ENCODE measurements at places on chromosomes 2 and 18.

- DNase-seq, result no peak
Observed at GRCh38 chr2:60097298-60097697, 456.2 kb downstream of the BCL11A start.

DNA sequence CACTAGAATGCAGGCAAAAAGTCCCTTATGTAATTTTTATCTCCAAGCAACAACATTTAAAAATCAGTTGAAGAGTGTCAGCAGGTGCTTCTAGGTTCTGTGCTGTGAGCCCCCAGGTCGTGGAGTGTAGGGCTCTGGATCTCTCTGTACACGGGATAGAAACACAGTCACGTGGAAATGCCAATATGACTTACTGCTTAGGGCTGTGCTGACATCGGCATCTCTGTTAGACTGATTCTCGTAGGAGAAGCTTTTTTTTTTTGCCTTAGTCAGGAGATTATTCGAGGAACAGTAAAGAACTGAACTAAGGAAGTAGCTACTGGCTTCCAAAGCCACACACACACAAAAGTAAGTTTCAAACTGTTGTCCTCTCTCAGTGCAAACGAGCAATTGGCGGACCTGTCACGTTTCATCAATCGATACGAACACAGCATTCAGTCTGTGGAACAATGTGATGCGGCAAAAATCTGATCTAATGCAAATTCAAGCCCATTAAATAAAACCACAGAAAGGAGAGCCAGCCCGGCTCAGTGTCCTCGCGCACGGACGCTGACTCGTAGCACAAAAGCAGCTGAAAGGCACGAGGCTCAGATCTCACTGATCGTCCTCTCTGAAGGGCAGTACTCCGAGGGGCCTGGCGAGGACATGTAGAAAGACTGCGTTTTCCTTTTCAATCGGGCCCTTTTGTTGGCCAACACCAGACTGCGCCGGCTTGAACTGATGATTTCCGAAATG lies 41.5 kb downstream of the PRELID3A start:
- no peak for DNase-seq

DNA sequence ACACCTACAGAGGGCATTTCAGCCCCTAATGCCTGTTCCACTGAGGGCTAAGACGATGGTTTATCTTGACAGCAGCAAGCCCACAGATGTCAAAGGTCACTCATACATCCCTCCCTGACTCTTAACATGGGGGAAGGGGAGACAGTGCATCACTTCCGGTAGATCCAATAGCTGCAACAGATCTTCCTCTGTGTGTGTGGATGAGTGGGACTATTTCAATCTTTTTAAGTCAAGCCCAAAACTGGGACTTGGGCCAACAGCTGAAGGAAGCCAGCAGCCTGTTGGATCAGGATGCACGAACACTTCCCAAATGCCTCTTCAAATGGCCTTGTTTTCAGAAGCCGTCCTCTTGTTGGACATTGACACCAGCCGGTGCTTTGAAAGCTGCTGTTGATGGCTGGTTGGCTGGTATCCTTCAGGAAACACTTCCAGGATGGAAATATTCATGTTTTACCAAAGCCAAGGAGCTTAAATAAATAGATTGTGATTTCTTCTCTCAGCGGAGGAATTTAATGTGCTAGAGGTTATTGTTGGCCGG lies 59.2 kb downstream of the IL1R2 start:
- DNase-seq, result no peak

- DNase-seq, result no peak
Observed at GRCh38 chr2:2764001-2764355, 432.9 kb upstream of the MYT1L start.

- no peak for DNase-seq
Observed at GRCh38 chr2:141534666-141535362, 596.0 kb downstream of the LRP1B start.

DNA sequence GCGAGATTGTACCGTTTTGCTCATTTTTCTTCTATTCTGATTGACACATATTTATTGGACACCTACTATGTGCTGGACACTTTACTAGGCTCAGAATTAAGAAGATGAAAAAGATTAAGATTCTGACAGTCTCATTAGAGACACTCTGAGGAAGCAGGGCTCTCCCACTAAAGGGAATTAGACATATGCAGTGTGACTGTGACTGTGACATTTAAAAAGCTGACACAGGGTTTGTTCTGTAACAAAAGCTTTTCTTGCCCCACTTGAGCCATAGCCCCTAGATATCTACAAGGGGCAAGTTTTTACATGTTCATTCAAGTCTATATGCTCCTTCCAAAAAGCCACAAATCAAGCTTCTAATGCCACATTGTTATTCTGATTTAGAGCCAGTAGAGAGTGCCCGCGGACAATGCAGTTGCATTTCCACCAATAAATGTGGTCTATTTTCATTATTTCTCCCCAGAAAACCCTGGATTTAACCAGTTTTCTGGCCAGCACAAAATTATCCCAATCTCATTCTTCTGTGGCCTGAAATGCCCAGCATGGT lies 9.8 kb downstream of the ARHGAP25 start:
- no peak for DNase-seq

- no peak for DNase-seq
Observed at GRCh38 chr2:985317-985898, 34.8 kb downstream of the SNTG2 start.

GRCh38 chr2:239574434-239575156 lies 173.8 kb upstream of the HDAC4 start:
- no peak for DNase-seq

- DNase-seq, result no peak
Observed at GRCh38 chr2:36370281-36370680, 14.7 kb downstream of the CRIM1 start.

GRCh38 chr2:83186105-83186760 lies 1272.8 kb downstream of the SUCLG1 start:
- DNase-seq, result no peak
